ENCODE measurements at places on chromosomes 2 and 18. TPM values are rescaled to one million over a fixed set of nuclear protein-coding genes. Genes with fewer than 3 reads are reported as not detected.

GRCh38 chr2:85945586-85945985 lies 56.8 kb upstream of the ST3GAL5 start:
- no peak for DNase-seq

DNA sequence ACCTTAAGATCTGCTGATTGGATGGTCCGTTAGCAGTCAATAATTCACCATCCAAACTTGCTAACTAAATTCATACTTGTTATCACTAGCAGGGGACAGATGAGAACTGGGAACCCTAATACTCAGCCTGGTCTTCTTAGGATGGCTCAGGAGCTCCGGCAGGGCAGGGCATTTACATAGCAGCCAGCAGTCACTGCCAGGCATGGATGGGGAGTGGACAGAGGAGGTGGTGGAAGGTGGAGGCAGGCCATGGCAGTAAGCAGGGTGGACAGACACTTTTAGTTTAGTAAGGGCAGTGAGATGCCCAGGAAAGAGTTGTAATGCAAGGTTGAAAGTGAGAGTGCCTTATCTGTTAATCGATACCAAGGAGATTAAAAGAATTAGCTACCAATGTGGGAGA lies 392.2 kb upstream of the CHST9 start:
- DNase-seq = no peak

DNA sequence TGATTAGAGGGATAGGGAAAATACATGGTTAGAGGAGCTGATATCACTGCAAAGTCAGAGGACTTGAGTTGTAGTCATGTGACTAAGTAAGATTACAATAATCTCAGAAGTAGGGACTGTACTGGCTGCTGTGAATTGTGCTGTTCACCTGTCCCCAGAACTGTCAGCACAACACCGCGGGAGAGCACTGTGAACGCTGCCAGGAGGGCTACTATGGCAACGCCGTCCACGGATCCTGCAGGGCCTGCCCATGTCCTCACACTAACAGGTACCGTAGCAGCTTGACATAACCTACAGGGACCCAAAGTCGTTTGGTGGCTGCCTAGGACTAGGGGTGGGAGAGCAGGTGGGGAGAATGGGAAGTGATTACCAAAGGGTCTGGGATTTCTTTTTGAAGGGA lies 132.8 kb upstream of the TTC39C start:
- no peak for DNase-seq

ANKRD30B gene
- not detected for total RNA-seq

ERBB4 gene
- 0.03 TPM for total RNA-seq

GRCh38 chr2:217045700-217046475 lies 186.0 kb upstream of the TNP1 start:
- DNase-seq = no peak

DNA sequence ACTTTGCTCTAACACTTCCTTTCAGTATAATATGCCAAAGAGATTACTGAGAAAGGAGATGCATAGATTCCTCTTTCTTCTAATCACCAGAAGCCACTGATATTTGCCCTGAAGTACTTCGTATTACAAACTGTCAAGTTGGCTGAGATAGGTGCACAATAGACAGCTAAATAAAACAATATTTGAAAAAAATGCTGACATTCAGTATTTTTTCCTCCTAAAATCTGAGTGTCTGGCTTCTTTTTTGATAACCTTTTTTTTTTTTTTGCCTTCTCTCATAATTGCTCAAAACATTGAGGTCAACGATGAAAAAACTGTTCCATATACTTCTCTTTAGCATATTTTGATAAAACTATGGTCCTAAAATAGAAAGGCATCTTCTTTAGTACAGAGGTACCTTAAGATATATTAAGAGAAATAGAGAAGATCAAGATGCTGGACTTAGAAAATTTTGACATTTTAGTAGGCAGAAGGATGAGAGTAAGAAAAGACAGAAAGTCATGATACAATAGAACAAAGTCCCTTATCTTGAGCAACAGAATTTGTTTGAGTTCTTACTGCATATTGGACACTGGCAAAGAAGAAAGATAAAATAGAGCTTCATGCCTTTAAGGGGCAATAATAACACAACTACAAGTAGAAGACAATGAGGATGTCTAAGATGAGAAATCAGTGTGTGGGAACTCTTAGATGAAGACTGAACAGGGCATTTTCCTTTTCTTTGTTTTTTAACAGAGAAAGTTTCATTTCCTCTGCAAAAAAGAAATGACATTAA lies 220.7 kb downstream of the PTH2R start:
- no peak for DNase-seq

GRCh38 chr2:238231251-238231793 lies 8.5 kb downstream of the HES6 start:
- DNase-seq = no peak
